Mammary epithelial cell (primary cell): ENCODE measurements at places on chromosomes 2 and 18. TPM values are rescaled to one million over a fixed set of nuclear protein-coding genes. Genes with fewer than 3 reads are reported as not detected.
A peak's percentile ranks its signal among the peaks of the same experiment; 100 is the strongest.

The FBLN7 gene
- 0.13 and 0.21 TPM in 2 replicates for total RNA-seq

The ANKRD30B gene
- not detected for total RNA-seq

The NMUR1 gene
- total RNA-seq = not detected

The ERMN gene
- under 0.01 TPM for total RNA-seq

DNA sequence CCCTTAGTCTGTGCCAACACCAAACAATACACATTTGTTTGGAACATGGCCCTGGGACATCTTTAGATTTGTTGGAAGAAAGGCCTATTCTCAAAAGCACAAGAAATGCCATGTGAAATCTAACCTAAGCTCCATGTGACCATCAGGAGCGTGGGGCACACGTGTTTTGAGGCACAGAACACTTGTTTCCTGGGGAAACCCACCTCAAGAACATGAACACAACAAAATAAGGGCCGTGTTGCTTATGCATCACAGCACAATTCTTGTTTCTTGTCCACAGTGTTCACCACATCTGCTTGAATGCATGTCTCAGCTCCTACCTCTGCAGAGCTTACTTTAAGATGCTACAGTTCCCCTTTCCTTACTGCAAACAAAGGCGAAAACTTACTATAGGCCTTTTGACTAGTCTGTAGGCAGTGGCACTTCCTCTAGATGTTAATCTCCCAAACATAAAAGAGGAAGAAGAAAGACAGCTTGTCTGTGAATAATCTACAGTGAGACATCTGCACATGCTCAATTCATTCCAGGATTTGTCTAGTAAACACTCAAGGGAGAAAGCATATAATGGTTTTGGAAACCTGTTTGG is 165.0 kb downstream of the ANKRD44 start:
- DNase-seq = no peak

DNA sequence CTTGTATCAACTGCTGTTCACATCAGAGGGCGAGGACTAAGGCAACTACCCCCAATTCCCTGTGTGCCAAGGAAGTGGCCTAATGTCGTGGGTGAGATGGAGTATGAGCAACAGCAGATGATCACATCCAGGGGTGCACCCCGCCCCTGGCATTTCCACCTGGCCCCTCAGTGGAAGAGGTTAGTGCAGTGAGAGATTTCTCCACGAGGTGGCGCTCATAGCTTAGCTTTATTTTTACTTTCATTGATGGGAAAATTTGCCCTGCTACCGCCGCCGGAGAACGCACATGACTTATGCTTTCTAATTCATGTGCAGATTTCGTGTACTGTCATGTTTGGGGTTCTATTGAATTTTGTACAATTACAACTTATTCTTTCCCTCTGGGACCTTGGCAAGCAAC is 470.6 kb upstream of the MEX3C start:
- DNase-seq = peak; percentile 39

DNA sequence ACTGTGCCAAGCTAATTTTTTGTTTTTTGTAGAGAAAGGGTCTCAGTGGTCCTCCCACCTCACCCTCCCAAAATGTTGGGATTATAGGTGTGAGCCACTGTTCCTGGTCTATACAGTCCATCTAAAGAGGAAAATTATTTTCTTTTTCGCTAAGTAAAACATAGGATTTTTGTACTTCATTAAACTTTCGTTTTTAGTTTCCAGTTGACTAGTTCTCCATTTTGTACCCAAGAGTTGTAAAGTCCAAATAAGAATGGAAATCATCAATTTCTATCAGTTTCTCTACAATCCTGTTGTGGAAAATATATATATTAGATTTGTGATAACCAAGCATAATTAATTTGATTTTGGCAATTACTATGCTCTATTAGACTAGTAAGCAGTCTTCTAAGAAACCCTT is 156.4 kb downstream of the BABAM2 start:
- DNase-seq = no peak

GRCh38 chr2:224069172-224069571 is 30.1 kb upstream of the SERPINE2 start:
- peak; percentile 21 for DNase-seq

- no peak for DNase-seq
These were observed 47.2 kb downstream of the BOD1L2 start for GRCh38 chr18:57194070-57194469.

GRCh38 chr2:167212014-167212648 is 323.9 kb downstream of the XIRP2 start:
- peak; percentile 32 for DNase-seq

DNA sequence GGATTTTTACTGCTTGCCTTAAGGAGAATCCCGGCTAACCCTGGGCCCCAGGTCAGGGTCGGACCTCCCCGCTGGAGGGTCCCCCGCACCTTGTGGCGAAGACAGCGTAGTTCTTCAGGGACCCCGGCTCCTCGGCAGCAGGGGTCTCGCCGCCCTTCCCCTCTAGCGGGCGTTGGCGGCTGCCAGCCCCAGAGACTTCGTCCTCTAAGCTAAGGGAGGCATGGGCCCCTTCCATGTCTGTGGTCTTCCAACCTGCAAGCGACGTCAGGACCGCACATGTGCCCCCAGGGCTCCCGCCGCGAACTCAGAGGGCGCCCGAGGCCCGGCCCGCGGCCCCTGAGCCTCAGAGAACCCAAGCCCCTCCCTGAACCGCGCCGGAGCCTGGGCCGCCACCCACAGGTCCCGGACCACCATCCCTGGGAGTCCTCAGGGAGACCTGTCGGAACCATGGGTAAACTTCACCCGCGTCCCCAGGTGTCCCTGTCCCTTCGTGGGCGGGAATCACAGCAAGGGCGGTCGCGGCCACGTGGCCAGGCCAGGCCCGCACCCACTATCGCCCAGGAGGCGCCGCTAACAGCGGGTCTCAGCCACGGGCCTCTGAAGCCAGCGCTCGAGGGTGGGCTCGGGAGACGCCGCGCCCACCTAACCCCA is 562 bp downstream of the ANKMY1 start:
- no peak for DNase-seq

GRCh38 chr2:72562451-72563153 is 263.2 kb downstream of the EXOC6B start:
- DNase-seq = peak; percentile 2

GRCh38 chr2:19114754-19115231 is 243.6 kb downstream of the OSR1 start:
- peak; percentile 48 for DNase-seq

- peak; percentile 18 for DNase-seq
These were observed 22.7 kb downstream of the TMEM87B start for GRCh38 chr2:112077814-112078213.
